Activated CD8-positive, alpha-beta memory T cell treated with anti-CD3 and anti-CD28 coated beads for 1 hour (primary cell): ENCODE measurements at places on chromosomes 5 and 9.
A peak's percentile ranks its signal among the peaks of the same experiment; 100 is the strongest.

DNA sequence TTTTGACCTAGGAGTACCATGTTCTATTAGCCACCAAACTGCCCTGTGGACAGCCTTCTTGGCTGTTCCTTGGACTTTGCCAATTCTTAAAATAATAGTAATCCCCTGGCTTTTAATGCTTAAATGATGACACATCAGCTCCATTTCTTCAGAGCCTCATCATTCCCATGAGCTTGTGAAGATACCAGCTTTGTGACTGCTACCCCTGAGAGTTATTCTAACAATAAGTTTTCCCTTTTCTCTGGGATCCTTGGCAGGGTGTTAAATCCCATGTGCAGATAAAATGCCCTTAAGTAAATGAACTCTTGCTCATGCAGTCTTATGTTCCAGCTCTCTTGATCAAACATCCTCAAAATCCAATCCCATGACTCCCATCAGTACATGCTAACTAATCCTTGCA lies 415.3 kb downstream of the CETN3 start:
- no peak for DNase-seq

- DNase-seq = no peak
These were observed 96.5 kb downstream of the ARHGAP26 start for GRCh38 chr5:142866563-142867275.

GRCh38 chr9:135793221-135794056 lies 91.5 kb downstream of the KCNT1 start:
- no peak for DNase-seq

DNA sequence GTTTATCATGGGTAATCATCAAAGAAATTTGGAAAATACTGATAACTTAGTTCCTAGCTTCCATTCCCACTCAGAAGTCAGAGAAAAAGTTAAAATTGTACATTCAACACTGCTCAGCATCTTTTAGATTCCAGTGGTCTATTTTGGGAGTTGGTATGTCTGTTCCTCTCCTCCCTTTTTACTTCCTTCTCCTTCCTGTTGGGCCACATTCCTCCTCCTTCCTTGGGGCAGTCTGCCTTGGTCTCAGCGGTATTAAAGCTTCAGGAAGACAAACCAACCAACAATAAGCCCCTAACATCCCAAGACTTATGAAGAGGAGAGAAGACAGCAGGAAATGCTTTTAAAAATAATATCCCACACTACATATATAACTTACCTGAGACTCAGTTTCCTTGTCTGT lies 49.9 kb upstream of the SSBP2 start:
- no peak for DNase-seq

GRCh38 chr9:18791074-18791473 lies 241.9 kb downstream of the SAXO1 start:
- DNase-seq = no peak

GRCh38 chr5:157877821-157878220 lies 18.9 kb upstream of the CLINT1 start:
- DNase-seq = no peak

- no peak for DNase-seq
These were observed 113.7 kb upstream of the ADAMTS16 start for GRCh38 chr5:5026409-5026785.

DNA sequence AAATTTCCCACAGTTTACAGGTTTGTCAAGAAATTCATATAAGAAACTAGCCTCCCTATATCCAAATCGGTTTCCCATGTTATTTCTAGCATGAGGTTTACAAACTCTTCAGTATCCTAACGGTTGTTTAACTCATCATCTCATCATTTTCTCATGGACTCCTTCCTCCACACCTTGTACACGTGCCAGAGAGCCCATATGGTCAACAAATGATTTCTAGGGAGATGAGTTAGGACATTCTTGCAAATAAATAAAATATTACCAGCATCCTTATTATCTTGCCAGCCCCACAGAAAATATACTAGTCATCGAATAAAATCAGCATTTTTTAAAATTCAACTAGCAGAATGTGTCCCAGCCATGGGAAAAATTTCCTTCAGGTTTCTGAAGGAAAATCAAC lies 285.2 kb downstream of the EBF1 start:
- DNase-seq = no peak

- DNase-seq = no peak
These were observed 331.9 kb upstream of the RFX3 start for GRCh38 chr9:3857673-3858072.

DNA sequence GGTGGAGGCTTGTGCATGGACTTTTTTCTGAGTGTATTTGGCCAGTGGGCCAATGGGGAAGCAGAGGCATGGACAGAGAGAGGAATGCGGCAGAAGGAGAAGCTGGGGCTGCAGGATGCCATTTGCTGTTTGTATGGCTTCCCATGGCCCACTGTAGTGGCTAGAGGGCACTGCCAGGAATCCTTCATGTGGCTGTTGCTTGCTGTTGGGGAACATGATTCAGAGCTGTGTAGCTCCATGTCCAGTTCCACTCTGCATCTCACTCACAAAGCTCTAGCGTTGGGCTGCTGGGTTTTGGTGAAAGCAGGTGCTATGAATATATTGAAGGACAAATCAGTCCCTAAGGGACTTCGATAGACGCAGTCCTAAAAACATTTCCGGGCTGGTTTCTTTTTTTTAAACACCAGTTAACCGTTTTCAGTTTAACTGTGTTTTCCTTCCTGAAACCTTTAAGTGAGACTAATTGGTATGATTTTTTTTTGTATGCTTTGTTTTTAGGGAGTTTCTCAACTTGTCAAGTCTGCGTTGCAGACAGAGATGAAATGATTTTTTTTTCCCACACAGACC lies 51.3 kb downstream of the SLC22A5 start:
- DNase-seq = no peak

DNA sequence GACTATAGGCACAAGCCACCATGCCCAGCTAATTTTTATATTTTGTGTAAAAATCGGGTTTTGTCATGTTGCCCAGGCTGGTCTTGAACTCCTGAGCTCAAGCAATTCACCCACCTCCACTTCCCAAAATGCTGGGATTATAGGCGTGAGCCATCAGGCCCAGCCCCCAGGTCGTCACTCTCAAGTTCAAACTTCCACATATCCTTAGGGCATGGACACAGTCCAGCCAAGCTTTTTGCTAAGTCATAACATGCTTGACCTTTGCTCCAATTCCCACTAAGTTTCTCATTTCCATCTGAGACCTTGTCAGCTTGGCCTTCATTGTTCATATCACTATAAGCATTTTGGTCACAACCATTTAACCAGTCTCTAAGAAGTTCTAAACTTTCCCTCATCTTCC lies 43.9 kb upstream of the ARAP3 start:
- DNase-seq = no peak

- DNase-seq = no peak
These were observed 627.4 kb downstream of the TLR4 start for GRCh38 chr9:118331622-118332045.

GRCh38 chr9:108961151-108961550 lies 27.0 kb downstream of the ABITRAM start:
- no peak for DNase-seq

GRCh38 chr5:132190161-132190817 lies 37.4 kb downstream of the P4HA2 start:
- DNase-seq = no peak

DNA sequence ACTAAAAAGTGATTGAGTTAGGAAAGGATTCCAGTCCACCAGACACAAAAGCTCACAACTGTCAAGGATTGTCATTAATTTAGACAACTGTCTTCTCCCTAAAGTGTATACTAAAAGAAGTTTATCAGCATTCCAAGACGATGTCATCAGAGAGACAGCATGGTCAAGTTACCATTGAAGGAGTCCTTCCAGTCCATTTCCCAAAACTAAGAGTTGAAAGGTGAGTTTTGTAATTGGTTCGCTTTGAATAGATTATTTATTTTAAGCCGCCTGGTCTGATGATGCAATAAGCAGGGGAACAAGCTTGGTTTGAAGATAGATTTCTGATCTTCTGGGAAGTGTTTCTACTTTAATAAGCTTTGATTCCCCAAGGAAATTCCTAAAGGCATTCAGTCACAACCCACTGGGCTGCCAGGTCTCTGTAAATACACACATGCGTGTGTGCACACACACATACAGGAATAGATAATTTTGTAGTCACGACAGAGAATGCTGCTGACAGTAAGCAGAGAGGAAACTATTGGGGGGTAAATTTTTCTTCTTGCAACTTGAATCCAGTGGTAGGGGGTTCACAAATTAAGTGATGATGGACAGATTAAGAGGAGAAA lies 234.8 kb downstream of the PIK3R1 start:
- DNase-seq = no peak

DNA sequence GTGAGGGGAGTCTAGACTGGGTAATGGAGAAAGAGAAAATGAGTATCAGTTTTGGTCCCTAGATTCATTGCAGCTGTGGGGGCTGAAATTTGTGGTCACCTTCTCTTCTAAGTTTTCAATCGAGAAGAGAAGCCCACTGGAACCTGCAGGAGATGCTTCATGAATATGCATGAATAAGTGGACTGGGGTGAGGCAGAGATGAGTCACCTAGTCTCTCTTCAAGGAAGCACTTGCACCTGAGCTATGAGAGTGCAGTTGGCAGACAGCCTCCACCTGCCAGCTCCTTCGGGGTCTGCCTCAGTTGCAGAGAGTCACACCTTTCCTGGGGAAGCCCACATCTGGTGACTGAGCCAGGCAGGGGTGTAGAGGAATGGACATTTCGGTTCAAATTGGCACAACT lies 69.1 kb downstream of the ZNF366 start:
- DNase-seq = no peak

- DNase-seq = no peak
These were observed 48.3 kb upstream of the HRH2 start for GRCh38 chr5:175609526-175609925.

- DNase-seq = no peak
These were observed 5.7 kb downstream of the FYB1 start for GRCh38 chr5:39213447-39214207.

GRCh38 chr5:126896170-126896702 lies 119.3 kb downstream of the LMNB1 start:
- DNase-seq = no peak

DNA sequence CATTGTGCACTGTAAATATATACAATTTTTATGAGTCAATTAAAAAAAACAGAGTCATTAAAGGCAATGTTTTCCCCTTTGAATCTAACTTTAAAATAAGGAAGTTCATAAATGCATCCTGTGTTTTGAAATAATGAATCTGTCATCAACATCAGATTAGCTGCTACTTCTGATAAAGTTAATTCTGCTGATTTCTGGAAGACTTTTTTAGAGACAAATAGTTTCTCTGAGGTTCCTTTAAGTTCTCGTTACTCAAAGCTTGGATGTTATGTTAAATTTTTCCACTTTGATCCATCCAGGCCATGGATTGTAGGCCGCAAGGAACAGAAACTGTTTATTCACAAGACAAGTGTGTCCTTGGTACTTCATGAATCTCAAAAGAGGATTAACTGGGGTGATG lies 115.5 kb downstream of the CARTPT start:
- DNase-seq = no peak

GRCh38 chr5:80411589-80412219 lies 3.8 kb downstream of the ZFYVE16 start:
- no peak for DNase-seq

DNA sequence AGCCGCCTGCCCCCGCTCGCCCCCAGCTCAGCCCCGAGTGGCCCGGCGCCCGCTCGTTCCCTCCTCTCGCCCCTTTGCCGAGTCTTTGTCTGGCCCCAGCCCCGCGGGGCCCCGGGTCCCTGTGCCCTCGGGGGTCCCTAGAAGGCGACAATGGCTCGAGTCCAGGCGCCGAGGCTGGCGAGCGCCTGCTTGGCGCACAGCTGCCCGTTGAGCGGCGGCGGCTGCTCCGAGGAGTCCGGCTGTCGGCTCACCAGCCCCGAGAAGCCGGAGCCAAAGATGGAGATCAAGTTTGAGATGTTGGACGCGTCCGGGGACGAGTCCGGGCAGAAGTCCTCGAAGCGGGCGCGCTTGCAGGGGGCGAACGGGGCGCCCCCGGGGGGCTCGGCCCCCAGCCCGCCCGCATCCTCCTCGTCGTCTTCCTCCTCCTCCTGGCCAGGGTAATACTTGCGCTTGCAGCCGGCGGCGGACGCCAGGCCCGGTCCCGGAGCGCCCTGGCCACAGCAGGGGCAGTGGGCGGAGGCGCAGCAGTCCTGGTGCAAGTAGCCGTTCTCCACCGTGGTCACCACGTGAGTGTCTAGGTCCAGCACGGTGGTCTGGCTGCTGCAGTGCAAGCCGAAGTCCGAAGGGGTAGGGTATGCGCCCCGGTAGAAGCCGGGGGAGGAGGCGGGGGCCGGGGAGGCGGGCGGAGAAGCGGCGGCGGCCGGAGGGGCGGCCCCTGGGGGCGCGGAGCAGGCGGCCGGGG lies 1.2 kb downstream of the IER5L start:
- DNase-seq = no peak

- DNase-seq = no peak
These were observed 11.0 kb upstream of the EEIG1 start for GRCh38 chr9:127991757-127992274.

- no peak for DNase-seq
These were observed 14.0 kb upstream of the MLANA start for GRCh38 chr9:5876711-5877110.

GRCh38 chr5:73451224-73452130 lies 2.9 kb upstream of the FOXD1 start:
- DNase-seq = peak; percentile 54

DNA sequence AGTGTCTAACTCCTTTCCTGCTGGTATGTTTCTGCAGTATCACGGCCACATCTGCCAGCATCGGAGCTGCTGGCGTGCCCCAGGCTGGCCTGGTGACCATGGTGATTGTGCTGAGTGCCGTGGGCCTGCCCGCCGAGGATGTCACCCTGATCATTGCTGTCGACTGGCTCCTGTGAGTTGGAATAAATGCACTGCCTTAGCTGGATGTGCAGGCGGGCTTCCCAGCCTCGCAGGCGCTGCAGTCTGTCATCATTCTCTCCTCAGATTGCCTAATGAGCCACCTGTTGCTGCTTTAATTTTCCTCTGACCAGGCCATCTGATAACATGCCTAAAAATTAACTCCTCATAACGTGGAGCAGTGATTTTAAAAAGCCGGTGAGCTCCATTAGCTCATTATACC lies 79.1 kb upstream of the PLPP6 start:
- no peak for DNase-seq

DNA sequence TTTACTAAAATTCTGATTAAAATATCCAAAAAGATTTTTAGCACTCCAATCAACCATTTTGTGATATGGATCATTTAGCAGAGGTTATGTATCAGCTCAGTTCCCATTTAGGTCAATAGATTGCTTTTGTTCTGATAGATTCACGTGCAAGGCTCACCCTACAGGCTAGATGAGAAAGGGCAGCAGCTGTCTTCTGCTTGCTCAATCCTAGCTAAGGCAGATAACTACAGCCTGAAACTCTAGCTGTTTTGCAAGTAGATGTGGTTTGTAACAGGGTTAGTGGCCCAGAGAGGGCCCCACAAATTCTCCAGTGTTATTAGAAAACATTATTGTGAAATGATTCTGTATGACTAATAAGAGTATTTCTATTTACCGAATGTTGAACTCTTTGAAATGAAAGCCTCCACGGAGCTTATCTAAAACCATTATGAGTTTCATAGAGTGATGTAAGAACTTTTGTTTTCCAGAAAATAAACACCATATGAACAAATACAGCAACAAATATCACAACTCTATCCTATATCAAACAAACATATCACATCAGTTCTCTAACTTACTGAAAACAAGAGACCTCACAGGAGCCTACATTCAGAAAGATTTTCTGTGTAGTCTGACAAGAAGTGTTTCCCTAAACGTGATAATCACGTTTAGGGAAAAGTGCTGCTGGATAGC lies 841.9 kb upstream of the ACO1 start:
- no peak for DNase-seq

GRCh38 chr9:34989946-34990635 lies 546 bp downstream of the DNAJB5 start:
- no peak for DNase-seq
